ENCODE measurements at places on chromosomes 2 and 18.

GRCh38 chr2:71919708-71920107, 228.0 kb downstream of the CYP26B1 start:
- DNase-seq = no peak

GRCh38 chr2:238742664-238743063, 105.2 kb upstream of the TWIST2 start:
- no peak for DNase-seq

- DNase-seq = no peak
Measured at GRCh38 chr18:77161383-77161782, 28.8 kb upstream of the MBP start.

DNA sequence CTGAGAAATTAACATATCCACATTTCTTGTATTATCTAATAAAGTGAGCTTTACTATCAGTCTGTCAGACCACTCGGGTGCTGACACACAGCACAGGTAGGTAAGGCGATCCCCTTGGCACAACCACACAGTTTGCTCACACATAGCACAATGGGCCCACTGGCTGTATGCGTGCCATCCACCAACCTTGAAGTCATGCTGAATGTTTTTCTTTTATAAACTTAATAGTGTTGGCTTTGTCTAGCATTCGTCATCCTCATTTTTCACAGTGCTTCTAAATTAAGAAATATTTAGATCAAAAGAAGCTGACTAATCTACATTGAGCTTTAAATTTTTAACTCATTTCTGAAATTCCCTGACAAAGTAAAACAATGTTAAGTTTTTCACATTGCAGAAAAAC, 50.0 kb upstream of the PAPOLG start:
- DNase-seq = no peak

DNA sequence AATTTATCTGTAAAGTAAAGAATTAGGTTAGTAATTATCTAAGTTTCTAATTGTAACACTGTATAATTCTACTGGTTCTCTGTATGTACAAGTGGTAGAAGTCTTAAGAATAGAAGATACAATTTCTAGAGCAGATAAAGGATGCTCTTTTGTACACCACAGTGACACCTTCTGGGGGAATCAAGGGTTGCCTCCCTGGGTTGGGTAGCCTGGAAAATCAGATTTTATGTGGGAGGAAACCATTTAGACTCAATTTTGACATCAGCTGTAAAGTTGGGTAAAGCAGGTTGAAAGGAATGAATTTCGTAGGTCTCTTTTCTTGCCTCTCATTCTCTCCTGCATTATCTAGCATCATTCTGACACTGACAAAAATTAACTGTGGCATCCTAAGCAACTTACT, 354.8 kb downstream of the DCC start:
- DNase-seq = no peak

DNA sequence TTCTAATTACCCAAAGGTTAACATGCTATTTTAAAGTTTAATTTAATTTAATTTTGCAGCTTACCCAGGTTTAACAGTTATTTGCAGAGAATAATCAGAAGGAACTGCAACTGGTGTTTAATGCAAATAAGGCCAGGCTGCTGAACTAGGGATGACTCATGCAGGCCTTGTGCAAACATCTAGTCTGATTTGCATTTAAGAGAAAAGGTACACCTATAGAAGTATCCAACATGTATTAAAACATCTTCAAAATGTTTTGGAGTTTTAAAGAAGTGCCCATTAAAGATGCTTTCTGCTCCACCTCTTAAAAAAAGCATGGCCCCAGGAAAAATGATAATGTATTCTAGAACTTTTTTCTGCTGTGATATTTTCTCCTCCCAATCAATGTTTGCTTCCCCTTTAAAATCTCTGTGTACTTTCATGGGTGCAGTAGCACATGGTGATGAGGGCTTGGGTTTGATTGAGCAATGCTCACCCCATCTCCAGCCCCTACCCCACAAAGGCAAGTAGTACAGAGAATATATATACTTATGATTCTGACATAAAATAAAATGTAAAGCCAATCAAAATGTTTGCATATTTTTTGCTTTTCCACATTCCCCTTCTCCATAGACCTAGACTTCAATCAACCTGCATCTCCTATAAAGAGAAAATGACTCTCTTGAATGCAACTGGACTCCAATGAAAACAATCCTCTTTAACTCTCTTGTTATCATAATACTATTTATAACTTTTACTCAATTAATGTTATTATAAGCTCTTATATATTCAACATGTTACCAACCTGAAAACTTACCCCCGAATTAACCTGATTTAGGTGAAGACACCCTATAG, 54.1 kb downstream of the ATP8B1 start:
- peak; percentile 10 for DNase-seq

DNA sequence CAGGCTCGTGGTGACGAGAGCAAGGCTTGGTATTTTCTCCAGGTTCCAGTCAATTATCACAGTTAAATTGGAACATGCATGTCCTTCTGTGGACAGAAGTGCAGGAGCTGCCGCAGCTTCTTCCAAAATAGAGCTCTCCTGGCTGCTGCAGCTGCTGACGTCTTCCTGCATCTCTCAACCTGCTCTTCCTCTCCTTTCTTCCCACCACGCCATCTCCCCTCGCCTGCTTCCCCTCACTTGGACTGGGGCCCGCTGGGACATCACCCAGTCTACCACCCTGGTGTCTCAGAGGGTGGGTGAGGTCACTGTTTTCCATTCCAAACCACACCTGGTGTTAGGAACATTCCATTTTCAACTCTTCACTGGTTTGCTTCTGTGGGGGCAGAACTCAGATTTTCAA, 41.4 kb downstream of the SPP2 start:
- no peak for DNase-seq

Measured in NCI-H2081 treated with DMSO at 0.1 percent for 48 hours (cell line).